Substantia nigra (tissue), 51 donors: ENCODE measurements at places on chromosomes 16 and 17.

- DNase-seq = no peak
These were observed 152.4 kb downstream of the ZNF423 start for GRCh38 chr16:49703483-49703882.

DNA sequence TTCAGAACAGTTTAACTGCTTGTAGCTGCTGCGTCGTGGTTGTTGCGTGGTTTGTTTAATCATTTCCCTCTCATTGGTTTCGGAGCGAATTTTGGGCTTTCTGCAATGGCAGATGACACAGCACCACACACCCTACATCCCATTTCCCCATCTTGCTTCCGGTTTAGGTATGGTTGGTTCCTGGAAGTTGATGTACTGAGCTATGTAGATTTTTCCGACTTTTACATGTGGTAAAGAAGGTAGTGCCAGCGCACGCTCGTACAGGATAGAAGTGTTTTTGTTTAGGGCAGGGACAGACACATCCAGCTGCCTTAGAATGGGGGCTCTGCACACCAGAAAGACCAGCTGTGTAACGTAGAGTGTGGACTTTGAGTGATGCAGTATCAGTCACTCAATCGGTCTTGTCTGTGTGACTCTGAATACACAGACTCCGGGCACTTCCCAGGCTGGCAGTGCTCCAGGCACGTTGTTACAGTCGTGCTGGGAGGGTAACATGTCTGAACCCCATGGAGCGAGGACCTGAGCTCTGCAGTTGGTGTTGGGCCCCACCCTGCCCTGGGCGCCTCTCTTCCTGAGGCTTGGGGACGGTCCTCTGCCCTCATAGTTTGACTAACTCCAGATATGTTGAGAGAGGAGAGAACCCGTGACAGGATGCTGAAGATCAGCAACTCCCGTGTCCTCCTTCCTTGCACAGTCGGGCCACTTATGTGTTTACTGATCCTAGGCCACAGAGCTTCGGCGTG, 172.0 kb upstream of the CHMP6 start:
- DNase-seq = peak; percentile 17

DNA sequence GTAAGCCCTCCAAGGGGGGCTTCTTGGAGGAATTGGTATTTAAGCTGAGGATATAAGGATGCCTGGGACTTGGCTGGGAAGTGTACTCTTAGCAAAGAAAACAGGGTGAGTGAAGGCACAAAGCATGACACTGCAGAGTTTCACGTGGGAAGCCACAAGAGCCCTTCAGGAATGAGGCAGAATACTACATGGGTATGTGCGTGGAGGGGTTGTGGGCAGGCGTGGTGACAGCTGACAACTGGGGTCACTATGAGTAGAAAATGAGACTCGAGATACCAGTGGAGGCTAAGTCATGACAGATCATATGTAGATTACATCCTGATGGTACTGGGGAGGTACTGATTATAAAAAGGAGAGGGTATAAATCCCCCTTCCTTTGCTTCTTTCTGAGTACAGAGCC, 78.1 kb upstream of the XYLT1 start:
- no peak for DNase-seq

DNA sequence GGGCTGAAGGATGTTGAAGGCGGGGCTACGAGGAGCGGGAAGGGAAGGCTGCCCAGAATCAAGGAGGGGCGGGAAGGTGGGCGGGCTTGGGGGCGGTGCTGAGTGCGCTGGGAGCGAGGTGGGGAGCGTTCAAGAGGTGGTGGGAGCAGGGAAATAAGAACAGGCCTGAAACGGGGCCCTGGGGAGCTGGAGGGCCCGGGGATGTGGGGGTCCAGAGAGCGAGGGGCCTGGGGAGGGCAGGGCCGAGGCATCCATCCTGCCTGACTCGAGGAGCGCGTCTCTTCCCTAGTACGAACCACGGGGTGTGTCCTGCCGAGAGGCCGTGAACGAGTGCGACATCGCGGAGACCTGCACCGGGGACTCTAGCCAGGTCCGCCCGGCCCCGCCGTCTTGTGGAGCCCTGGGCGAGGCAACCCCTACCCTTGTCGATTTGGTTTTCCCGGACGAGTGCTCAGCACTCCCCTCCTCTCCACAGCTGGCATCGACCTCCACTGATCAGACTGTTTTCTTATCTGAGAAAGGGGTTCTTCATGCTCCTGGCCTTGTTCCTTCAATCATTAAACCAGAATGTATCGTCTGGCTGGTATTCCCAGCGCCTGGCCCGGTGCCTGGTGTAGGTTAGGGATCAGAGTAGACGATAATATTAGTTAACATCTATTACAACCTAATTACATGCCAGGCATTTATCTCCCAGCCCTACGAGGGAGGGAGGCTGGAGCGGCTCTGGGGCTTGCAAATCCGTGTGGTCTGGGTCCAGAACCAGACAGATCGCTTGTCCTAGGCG, 17.2 kb downstream of the ADAM11 start:
- DNase-seq = no peak

DNA sequence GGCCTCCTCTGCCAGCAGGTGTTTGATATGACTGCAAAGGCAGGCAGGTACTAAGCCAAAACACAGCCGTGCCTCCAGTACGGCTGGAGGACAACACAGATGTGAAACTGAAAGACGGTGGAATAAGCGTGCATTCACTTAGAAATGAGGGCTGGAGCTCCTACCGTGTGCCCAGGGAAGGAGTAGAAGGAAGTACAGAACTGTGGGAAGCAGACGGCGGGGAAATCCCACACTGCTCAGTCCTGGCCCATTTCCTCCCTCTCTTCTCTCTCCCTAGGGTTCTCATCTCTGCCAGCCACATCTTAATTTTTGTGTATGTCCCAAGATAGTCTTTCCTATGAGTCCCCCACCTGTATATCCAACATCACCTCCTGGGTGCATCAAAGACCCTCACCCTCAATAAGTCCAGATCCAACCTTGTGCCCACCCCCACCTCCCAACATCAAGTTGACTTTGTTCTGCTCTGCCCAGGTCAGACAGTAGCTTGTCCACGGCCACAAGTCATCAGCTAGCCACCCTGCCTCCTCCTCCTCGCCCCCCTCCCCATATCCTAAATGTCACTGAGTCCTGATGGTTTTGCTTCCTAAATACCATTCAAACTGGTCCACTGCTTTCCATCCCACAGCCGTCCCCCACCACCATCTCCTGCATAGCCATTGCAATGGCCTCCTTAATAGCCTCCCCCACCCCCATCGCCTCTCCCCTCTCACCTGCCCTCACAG, 77.1 kb upstream of the RPL38 start:
- no peak for DNase-seq

DNA sequence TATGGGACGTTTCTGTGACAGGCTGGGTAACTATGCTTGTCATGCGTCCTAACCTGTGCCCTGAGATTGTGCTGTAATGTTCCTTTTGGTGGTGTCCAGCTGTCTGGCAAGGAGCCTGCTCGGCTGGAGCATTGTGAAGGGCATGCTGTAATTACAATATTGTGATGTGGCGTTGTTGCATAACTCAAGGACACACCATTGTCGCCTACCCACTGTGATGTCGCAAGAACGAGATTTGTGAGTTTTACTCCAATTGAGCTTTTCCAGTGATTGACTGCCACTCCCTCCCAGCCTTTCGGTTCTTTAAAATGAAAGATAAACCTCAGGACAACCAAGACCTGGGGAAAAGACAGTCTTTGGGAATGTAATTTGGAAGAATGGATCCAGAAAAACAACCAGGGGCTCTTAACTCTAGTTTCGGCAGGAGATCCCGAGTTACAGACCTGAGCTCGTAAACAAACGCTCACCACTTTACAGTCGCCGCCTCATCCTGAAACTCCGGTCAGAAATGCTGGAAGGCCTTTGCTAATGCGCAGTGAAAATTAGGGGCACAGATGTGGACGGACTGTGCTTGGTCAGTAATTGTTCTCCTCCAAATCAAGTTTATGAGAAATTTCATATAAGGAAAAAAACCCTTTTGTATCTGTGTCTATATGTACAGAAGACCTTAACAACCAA, 1.3 kb downstream of the ZNF750 start:
- no peak for DNase-seq

DNA sequence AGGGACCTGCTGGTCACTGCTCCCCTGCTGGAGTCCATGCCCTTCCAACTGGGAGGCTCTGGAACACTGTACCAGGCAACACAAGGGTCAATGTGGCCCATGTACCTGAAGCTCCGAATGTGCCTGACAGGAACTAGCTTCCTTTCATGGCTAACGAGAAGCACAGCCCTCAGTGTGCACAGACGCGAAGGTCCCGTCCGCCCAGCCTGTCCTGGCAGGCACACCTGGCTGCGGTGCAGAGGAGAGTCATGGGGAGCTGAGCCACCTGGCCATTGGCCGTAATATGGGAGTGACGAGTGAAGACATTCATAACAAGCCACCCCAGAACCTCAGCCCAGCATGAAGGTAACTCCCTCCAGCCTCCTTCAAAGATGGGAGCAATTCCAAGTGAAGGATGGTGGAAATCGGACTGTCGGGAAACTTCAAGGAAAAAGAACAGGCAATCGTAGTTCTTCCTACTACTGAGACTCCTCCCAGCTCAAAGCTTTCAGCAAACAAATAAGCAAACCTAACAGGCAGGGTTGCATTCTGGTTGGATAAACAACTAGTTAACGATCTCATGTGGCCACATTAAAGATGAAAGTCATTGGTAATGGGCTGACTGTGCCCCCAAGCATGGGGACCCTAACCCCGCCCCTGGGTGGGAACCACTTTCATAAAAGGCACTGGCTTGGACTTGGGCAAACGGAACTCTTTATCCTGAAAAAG, 13.2 kb downstream of the TMEM11 start:
- no peak for DNase-seq

- DNase-seq = no peak
These were observed 53.4 kb downstream of the BEAN1 start for GRCh38 chr16:66480265-66481080.

DNA sequence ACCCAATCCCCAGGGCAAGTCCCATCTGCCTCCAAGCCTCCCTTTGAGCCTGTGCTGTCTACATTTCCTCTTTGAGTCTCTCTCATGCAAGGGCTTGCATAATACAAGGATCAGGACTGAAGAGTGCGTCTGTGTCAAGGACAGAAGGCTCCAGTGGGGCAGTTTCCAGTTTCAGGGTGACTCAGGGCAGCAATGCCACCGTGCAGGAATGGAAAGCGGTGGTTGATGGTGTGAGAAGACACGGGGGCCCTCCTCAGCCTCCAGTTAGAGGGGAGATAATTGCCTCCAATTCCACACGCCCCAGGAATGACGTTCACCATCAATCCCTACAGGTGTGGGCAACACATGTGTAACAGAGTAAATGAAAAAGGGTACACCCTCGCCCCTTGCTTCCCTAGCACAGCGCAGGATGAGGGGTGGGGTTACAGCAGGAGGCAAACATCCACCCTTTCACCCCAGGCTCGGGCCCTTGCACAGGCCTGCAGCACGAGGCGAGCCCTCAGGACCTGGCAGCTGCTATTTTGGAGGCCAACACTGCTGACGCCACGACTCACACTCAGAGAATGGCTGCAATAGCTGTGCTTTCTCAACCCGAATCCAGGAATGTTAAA, 24.8 kb upstream of the SLC25A19 start:
- DNase-seq = no peak

- DNase-seq = no peak
These were observed 325.1 kb upstream of the HSBP1 start for GRCh38 chr16:83482545-83483162.

DNA sequence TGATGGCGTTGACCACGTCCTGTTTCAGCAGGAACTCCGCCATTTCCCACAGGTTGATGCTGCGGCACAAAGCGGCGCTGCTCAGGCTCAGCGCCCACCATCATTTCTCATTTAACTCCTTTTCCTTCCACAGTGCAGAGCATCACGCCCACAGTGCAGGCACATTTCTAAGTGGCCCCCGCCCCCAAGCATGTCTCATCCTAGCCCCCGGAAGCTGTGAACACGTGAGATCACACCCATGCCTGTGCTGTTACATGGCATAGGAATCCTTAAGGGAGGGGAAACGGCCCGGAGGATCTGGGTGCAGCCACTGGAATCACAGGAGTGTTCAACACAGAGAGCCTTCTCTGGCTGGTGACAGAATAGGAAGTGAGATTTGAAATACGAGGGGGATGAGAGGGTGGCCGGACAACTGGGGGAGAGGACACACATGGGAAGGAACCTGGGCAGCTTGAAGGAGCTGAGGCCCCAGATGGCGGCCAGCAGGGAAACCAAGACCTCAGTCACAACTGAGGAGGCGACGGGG, 4.7 kb downstream of the NAGPA start:
- DNase-seq = no peak

GRCh38 chr17:75888484-75888883, 8.3 kb downstream of the TRIM65 start:
- DNase-seq = no peak

GRCh38 chr17:63455417-63455816, 9.3 kb upstream of the CYB561 start:
- DNase-seq = no peak

DNA sequence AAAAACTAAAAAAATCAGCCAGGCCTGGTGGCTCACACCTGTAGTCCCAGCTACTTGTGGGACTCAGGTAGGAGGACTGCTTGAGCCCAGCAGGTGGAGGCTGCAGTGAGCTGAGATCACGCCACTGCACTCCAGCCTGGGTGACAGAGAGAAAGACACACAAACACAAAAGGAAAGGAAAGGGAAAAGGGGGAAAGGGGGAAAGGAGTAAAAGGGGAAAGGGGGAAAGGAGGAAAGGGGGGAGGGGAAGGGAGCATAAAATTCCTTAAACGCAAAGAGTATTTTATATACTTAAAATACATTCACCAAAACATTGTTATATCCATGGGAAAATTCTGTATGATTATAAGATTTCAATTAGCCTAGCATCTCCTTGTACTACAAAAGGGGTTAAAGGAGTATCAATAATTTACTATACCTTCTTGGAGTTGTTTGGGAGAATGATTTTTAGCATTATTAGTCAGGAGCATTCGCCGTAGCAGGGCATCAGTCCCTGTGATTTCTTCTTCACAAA, 17.3 kb upstream of the BRIP1 start:
- DNase-seq = no peak

DNA sequence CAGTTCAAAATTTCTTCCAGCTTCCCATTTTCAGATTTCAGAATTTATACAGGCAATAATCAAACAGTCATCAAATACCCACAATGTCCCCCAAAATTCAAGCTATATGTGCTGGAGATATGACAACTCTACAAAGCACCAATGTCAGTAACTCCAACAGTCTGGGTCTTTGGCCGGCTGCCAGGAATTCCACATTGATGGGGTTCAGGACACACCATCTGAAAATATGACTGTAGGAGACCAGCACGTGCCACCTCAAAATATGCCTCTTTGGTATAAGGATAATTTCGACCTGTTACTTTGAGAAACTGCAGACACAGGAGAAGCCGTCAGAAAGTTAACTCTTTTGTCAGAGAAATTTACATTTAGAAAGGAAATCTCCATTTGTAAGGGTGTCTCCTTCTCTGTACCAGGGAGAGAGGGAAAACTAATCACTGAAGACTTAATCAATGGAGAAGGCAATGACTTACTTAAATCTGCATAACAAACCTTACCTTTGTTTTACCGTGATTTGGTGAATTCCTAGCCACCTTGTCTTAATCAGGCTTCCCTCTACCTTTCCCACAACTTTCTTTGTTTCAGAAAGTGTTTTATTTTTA, 594.3 kb upstream of the CDH5 start:
- DNase-seq = no peak
